ENCODE measurements at places on chromosomes 3 and 15.

DNA sequence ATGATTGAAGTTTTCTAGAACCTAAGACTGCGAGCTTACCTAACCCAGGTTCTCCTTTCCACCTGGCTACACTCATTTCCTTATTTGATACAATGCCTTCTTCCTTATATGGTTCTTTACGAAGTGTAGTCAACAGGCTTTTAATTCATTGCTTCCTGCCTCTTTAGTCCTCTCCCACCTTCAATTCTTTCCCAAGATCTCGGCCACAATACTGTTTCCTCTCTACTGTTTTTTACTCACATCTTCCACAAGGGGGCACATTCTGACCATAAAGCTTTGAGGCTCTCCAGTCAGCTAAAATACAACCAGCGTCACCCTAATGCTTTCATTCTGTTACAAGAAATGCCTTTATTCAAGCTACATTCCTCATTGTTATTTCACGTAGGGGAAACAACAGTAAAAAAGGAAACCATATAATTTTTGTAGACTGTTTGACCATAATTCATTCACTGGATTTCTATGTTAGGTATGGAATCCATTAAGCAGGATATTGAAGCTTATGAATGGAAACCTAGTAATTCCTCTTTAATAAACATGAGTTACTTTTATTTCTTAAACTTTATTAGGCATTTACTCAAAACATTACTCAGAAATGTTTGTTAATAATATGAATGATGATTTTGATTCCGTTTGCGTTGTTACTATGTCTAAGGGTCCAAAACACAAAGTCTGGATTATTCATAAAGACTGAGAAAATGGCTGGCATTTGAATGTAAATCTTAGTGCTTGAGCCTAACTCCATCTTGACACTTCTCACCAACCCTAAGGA, 29.5 kb upstream of the VEPH1 start:
- peak; percentile 51 for DNase-seq

DNA sequence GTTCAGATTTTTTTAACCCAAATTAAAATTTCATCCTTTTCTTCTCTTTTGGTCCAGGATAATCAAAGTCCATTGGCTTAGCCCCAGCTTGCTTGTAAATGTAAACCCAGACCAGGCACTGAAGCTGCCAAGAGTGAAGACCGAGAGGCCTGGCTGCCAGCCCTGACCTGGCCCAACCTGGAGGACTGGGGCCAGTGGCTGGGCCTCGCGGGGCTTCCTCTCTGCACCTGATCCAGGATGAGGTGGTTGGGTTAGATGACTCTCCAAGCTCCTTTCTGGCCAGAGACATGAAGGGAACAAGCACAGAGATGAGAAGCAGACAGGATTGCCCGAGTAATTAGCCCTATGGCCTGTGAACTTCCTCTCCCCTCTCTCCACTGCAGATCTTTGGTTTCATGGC, 50.6 kb downstream of the CMTM6 start:
- no peak for DNase-seq

DNA sequence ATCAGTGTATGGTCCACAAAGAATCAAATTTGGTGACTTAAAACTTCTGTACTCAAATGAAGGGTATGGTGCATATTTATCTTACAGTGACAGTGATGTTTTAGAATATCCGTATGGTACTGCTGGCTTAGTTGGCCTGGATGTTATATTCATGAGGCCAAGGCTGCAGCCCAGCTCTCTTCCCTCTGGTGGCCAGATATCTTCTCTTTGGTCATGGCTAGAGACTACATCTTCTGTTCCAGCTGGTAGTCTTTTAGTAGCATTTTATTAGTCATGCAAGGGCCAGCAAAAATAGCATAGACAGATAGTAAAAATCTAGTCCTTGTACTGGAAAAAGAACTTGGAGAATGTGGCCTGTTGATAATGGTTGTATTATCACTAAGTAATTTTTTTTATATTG, 124.0 kb upstream of the ROPN1 start:
- DNase-seq, result no peak

DNA sequence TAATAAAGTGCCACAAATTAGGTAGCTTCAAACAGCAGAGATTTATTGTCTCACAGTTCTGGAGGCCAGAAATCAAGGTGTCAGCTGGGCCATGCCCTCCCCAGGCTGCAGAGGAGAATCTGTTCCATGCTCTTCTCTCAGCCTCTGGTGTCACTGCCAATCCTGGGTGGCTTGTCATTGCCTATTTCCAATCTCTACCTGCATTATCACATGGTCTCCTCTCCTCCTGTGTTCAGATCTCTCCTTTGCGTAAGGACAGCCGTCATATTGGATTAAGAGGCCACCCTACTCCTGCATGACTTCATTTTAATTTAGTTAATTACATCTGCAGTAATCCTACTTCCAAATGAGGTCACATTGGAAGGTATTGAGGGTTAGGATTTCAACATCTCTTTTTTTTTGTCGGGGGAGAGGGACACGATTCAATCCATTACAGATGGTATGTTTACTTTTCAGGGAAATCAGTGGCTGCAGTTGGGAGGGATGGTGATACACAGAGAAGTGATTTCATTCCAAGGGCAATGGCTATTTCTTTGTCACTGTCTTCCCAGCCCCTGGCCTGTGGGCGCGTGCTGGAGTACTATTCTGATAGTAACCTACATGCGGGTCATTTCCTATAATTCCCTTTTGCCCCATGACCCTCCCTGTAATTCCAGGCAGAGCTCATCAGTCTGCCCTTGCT, 169.4 kb downstream of the MINAR1 start:
- no peak for DNase-seq

GRCh38 chr15:29636921-29637320, 185.3 kb downstream of the TJP1 start:
- DNase-seq, result no peak

GRCh38 chr3:187750513-187751123, 5.3 kb upstream of the BCL6 start:
- DNase-seq, result peak; percentile 58

DNA sequence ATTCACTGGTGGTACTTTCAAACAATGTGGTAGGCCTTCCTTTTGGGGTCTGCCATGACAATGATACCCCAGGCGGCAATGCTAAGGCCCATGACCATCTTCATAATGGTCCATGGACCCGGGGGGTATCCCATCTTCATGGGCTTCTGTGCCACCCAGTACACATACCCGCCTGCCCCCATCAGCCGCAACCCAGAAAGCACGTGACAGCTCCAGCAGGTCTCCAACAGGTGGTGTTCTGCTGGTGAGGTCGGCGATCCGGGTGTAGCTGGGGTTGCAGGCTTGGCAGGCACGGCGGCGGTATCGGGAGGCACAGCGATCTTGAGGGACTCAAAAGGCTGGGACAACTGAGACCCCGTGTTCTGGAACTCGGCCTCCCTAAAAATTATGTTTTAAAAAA, 214.5 kb downstream of the SNRPN start:
- no peak for DNase-seq

DNA sequence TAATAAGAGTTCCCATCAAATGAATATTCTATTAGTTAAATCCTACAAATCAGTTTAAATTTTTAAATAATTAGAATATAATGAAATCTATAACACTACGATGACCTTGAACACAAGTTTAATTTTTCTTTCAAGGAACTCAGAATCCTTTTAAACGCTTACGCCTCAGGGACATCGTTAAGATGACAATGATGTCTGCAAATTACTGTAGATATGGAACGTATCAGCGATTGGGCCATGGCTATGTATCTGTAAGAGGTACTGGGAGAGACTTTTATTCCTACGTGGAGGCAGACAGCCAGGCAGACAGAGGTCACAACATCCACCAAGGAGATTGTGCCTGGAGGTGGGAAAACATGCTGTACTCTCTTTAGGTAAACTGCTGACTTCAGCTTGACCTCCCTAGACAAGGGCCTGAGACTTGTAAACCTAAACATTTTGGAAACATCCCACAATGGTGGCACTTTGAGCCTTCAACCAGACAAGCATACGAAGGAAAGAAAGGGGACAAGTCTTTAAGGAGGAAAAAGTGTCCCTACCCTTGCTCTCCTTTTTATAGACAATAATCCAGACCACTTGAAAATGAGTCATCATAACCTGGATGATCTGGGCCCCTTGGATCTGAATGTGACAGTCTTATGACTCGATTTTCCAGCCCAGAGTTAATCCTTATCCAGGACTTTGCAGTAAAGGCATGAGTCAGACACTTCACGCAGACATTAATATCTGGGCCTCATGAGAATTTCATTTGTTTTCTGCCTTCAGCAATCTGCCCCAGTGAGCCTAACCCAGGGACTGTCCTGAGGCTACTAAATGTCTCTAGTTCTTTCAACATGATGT, 6.8 kb upstream of the LDHAL6B start:
- DNase-seq, result no peak

- no peak for DNase-seq
These were observed 30.7 kb downstream of the NANOGP8 start for GRCh38 chr15:35054380-35054779.

Data from right hindlimb (tissue), 1 donor.